ENCODE measurements at places on chromosomes 4 and X.

DNA sequence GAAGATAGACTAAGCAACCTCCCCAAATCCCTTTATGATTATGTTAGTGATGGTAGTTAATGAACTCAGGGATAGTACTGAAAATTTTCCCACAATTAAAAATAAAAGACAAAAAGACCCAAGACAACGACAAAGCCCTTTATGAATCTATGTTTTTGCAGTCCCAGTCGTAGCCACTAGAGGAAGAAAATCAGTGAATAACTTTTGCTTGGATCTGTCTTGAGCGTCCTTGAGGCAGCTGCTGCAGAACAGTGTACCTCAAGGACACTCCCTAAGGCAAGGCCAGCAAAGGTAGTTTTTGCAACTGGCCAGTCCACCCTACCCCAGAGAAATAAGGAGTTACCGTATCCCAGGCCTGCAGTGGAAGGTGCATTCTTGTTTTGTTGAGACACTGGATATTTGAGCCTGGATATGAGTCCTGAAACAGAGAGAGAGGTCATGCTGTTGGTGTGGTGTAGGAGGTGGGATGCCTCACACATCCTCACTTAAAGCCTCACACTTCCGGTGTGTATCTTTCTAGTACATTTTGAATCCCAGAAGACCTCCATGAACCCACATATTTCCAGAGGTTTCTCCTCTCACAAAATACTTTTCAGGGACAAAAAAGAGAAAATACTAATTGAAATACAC is 8.7 kb upstream of the TIMM8A start:
- H3K4me3 ChIP-seq, result no peak overlapping the region
- peaks cover 6% of the 10 kb centered on the region for H3K27me3 ChIP-seq
- H3K4me1 ChIP-seq, result no peaks in the 10 kb centered on the region

- H3K4me1 ChIP-seq, result no peaks in the 10 kb centered on the region
- no peak overlapping the region for H3K4me3 ChIP-seq
- no peaks in the 10 kb centered on the region for H3K27me3 ChIP-seq
- DNase-seq, result no peak
- H3K36me3 ChIP-seq, result peaks cover 17% of the 10 kb centered on the region
Measured at GRCh38 chr4:17898553-17899055, 87.8 kb downstream of the NCAPG start.

DNA sequence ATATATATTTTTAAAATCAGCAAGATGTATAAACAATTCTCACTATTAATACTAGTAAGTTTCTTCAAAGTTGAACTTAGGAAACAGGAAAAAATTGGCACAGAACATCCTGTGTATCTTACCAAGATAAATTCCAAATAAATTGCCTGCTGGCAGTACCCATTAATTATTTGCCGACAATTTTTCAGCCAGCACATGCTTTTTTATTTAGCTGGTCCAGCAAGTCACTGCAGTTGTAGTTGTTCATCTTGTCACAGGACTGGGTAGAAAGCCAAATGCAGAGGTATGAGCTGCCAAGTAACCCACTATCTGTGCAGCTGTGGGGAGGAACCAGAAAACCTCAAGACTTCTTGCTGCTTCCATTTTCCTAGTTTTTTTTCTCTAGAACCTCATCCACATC is 113.4 kb downstream of the PACRGL start:
- no peaks in the 10 kb centered on the region for H3K27me3 ChIP-seq
- H3K36me3 ChIP-seq, result no peaks in the 10 kb centered on the region
- H3K4me3 ChIP-seq, result no peak overlapping the region

DNA sequence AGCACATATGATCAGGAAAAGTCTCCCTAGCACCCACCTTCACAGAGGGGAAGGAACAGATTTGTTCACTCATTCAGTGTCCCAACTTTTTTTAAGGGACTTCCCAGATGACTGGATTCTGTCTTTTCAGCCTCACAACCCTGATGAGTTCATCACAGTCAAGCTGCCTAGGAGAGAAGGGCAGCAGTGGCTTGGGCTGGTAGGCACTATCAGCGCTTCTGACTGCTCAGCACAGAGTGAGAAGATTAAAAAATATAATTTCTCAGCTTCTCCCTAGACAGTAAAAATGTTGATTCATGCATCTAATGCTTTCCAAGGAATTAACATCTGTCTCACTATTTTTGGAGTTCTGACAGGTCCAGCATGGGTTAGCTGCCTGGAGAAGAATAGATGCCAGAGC is 328.2 kb downstream of the DTHD1 start:
- H3K27me3 ChIP-seq, result no peaks in the 10 kb centered on the region
- no peaks in the 10 kb centered on the region for H3K4me1 ChIP-seq
- no peak overlapping the region for H3K4me3 ChIP-seq
- H3K27ac ChIP-seq, result no peak overlapping the region

DNA sequence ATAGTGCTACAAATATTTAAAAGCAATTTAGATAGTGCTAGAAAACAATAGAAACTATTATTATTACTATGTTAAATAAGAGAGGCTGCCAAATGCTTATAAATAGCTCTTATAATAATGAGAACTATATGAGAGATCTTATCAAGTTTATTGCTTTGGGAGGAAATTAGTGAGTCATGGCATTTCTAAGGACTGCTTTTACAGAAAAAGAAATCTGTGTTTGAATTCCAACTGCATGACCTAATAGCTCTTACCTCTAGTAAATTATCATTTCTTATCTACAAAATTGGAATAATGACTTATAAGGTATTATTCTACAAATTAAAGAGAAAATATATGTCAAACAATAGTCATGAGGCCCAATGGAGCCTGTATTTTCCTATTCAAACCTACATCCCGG is 177.2 kb downstream of the GABRG1 start:
- H3K4me3 ChIP-seq, result no peak overlapping the region
- H3K4me1 ChIP-seq, result no peaks in the 10 kb centered on the region
- DNase-seq, result no peak

GRCh38 chr4:99219479-99219878 is 433 bp upstream of the ADH6 start:
- H3K27ac ChIP-seq, result no peak overlapping the region
- no peaks in the 10 kb centered on the region for H3K4me1 ChIP-seq
- H3K36me3 ChIP-seq, result no peaks in the 10 kb centered on the region
- H3K27me3 ChIP-seq, result no peaks in the 10 kb centered on the region
- DNase-seq, result no peak

- DNase-seq, result no peak
- H3K27me3 ChIP-seq, result no peaks in the 10 kb centered on the region
- no peak overlapping the region for H3K27ac ChIP-seq
- H3K36me3 ChIP-seq, result no peaks in the 10 kb centered on the region
- peaks cover 2% of the 10 kb centered on the region for H3K4me1 ChIP-seq
Measured at GRCh38 chr4:108693211-108693610, 42.8 kb downstream of the OSTC start.

DNA sequence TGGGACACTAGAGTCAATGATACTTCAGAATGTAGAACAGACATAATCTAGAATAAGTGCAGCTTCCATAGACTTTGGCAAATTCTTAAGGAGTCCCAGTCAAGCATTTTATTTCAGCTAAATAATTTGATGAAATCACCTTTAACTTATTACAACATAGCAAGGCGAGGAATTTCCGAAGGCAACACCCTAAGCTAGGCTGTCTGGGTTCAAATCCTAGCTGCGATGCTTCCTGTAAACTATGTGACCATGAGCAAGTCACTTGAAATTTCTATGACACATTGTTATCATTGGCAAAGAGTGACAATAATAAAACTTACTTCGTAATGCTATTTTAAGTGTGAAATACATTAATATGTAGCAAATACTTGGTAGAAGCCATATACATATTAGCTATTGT is 679.1 kb downstream of the DMD start:
- H3K4me1 ChIP-seq, result no peaks in the 10 kb centered on the region
- H3K27me3 ChIP-seq, result no peaks in the 10 kb centered on the region
- no peak overlapping the region for H3K27ac ChIP-seq

DNA sequence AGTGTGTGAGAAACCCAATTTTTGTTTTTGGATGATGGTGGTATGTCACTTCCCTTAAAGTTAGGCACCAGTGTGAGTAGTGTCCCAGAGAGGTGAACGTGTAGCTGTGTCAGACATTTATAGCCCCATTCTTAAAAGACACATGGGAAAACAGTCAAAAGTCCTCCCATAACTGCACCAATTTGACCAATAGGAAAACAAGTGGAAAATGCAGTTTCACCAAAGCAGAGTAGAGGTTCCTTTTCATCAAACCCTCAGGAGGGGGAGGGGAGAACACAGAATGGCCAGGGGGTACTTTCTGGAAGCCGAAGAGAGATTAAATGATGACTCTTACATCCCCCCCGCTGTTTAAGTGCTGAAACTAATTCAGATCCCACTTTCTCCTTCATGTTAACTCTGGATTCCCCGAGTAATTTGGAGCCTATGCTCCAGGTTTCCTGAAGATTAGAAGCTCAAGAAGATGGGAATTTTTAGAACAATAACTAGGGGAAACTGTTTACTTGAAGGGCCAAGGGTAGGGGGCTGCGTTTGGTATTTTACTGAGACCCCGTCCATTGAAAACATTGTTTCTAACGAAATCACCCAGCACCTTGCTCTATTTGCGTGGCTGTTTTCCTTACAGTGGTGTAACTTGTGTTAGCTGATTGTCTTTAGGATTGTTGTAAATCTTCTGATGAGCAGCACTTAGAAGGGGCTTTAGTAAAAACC is 2.1 kb upstream of the LEF1 start:
- H3K4me3 ChIP-seq, result no peak overlapping the region
- H3K27ac ChIP-seq, result no peak overlapping the region
- peak; percentile 59 for DNase-seq
- H3K4me1 ChIP-seq, result peaks cover 11% of the 10 kb centered on the region

DNA sequence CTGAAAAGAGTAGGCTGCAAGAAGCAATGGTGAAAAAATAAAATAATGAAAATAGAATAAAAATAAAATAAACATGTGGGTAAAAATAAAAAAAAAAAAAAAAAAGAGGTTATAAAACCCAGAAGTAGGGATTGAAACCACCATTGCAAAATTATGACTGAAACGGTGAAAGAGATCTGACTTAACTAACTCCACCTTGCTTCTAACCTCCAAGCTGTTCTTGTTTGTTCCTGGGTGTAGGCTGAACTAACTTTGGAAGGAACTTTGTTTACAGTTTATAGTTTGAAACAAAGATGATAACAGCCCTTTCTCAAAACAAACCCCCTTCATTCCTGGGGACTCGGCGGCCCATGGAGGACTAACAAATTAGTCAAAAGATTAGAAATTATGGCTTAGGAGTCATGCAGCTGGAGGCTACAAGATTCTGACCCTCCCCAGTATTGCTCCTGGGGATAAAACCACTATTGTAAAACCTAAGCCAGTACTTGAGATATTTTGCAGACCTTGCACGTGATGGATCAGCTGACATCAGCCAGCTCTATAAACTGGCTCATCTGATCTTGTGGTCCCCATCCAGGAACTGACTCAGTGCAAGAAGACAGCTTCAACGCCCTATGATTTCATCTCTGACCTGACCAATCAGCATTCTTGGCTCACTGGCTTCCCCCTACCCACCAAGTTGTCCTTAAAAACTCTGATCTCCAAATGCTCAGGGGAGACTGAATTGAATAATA is 30.4 kb downstream of the DDX60L start:
- no peaks in the 10 kb centered on the region for H3K36me3 ChIP-seq
- H3K27ac ChIP-seq, result no peak overlapping the region
- H3K4me3 ChIP-seq, result no peak overlapping the region
- no peaks in the 10 kb centered on the region for H3K27me3 ChIP-seq

DNA sequence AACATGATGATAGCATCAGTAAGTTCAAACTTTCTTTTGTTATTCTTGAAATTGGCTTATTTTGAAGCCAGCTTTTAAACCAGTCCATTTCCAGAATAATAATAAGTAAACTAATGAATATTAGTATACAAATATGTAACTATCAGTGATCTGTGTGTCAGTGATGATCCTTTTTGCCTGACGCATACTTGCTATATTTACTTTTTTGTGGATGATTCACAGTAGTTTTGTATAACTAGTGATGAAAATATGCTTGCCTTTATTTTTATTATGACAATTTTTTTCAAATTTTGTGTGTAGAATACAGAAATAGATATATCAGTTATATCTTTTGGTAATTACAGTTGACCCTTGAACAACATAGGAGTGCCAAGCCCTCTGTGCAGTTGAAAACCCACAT is 49.5 kb downstream of the USP53 start:
- no peaks in the 10 kb centered on the region for H3K27me3 ChIP-seq
- H3K27ac ChIP-seq, result no peak overlapping the region
- no peak overlapping the region for H3K4me3 ChIP-seq
- H3K4me1 ChIP-seq, result peaks cover 3% of the 10 kb centered on the region
- H3K36me3 ChIP-seq, result peaks cover 93% of the 10 kb centered on the region

DNA sequence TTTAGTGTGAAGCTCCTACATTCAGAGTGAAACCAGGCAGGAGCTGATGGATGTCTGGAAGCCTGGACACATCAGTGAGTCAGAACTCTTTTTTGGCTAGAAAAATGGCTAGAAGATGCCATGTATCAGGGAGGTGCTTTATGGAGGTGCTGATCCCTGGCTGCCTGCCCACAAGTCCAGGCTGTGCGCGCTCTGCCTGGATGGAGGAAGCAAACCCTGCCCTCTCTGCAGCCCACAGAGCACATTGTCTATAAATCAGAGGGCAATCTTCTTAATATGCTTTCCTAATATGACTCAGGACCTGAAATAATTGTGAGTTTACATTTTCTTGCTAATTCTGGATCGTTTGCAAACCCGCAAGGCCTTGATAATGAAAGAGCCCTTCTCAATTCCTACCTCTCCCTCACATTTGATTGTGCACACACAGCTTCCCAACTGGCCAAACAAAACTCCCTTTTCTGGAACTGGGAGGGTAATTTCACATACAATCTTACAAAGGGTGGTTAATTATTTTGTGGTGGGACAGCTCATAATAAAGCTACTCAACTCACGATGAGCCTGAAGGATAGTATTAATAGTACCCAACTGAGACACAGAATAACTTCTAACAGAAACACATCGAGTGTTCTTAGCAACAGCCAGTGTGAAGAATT is 11.7 kb downstream of the MFAP3L start:
- no peak for DNase-seq
- no peak overlapping the region for H3K4me3 ChIP-seq
- H3K36me3 ChIP-seq, result no peaks in the 10 kb centered on the region
- H3K27me3 ChIP-seq, result peaks cover under 1% of the 10 kb centered on the region
- peaks cover 13% of the 10 kb centered on the region for H3K4me1 ChIP-seq

GRCh38 chr4:95627024-95627605 is 78.3 kb upstream of the UNC5C start:
- no peaks in the 10 kb centered on the region for H3K27me3 ChIP-seq
- no peak overlapping the region for H3K4me3 ChIP-seq
- H3K36me3 ChIP-seq, result no peaks in the 10 kb centered on the region
- peaks cover 4% of the 10 kb centered on the region for H3K4me1 ChIP-seq
- no peak for DNase-seq

- H3K36me3 ChIP-seq, result no peaks in the 10 kb centered on the region
- no peak for DNase-seq
- no peak overlapping the region for H3K27ac ChIP-seq
- H3K27me3 ChIP-seq, result no peaks in the 10 kb centered on the region
Measured at GRCh38 chr4:24053934-24054333, 164.1 kb upstream of the PPARGC1A start.

- no peaks in the 10 kb centered on the region for H3K27me3 ChIP-seq
- no peak overlapping the region for H3K4me3 ChIP-seq
- no peaks in the 10 kb centered on the region for H3K4me1 ChIP-seq
- H3K27ac ChIP-seq, result no peak overlapping the region
- no peak for DNase-seq
Measured at GRCh38 chr4:18342847-18343246, 321.3 kb upstream of the LCORL start.

Data from endodermal cell (in vitro differentiated cells).